MV-4-11 (cell line): ENCODE measurements at places on chromosomes 7 and 10.

DNA sequence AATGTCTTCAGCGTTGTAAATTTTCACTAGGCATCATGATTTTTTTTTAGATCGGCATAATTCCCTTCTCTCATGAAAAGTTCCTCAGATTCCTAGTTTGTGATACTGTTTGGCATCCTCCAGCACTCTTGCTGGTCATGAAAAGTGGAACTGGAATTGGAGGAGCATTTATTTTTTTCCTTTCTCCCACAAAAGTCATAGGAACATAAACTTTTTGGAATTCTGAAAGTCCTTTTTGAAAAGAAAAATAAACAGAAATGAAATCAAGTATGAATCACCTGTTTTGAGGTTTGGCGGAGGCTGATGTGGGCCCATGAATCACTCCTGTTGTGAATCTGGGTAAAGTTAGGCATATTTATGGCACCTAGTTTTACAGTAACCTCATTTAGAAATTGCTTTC lies 17.7 kb downstream of the CACNB2 start:
- DNase-seq, result no peak

GRCh38 chr7:107327986-107328569 lies 141.8 kb upstream of the GPR22 start:
- DNase-seq, result no peak

GRCh38 chr7:105009667-105010503 lies 4.1 kb upstream of the KMT2E start:
- no peak for DNase-seq

DNA sequence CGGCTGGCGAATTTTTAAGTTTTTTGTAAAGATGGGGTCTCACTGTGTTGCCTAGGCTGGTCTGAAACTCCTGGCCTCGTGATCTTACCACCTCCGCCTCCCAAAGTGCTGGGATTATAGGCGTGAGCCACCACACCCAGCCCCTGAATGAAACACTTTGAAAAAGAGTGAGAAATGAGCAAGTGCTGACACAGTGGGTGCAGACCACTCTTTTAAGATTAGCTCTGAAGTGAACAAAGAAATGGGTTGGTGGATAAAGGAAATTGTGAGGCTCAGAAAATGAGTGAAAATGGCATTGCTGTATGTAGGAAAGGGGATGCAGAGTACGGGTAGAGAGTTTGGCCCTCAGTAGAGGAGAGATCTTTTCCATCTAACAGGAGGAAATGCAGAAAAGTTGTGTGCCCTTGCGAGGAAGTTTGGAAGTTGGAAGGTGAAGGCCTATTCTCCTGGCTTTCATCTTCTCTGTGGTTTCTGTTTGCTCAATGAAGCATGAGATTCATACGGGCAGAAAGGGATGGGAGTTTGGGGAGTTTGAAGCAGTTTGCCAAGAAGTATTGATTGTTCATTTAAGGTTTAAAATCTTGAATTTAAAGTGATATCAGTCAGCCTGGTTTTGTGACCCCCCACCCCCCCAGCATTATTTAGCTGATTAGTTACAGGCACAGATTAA lies 11.0 kb downstream of the MAPK8 start:
- no peak for DNase-seq

DNA sequence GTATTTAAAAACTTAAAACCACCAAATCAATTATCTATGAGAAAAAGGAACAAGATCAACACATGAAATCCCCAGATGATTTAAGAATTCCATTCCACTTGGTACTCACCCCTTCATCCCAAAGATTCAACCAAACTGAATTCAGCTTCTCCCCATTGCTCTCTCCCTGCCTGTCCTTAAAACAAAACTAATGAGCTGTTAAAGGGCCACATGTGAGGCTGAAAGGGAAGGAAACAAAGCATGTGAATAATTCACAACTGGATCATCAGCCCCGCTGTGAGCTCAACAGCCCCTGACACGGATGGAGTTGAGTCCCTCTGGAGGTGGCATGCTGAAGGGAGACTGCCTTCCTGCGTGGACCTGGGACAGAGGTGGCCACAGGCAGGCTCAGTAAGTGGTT lies 32.9 kb downstream of the VOPP1 start:
- DNase-seq, result no peak

DNA sequence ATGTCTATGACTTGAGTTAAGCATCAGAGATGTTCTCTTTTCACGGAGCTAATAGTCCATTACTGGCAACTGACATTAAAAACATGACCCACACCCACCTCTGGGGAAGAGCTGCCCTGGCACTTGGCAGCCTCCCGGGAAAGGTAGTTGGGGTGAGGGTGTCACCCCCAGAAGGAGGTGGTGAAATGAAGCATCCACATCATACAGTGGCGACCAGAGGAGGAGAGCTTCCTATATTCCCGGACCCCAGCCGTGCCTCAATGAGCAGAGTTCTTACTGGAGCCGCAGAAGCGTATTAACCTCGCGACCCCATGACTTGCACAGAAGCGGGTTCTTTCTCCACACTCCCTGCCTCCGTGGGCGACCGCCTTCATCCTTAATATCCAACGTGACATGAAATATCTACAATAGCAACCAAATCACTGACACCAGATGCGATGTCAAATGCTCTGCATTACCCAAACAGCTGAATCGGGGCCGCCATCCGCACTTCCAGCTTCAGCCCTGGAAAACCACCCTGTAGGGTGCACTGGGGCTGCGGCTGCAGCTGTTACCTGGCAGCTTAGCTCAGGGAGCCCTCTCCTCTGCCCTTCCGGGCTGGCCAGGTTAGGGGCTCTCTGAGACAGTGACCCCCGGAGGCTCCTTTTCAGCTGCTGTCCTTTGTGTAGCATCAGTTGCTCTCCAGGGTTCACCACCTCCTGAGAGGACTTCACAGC lies 103.1 kb upstream of the PARD3 start:
- no peak for DNase-seq

GRCh38 chr10:132163278-132163765 lies 23.4 kb upstream of the DPYSL4 start:
- DNase-seq, result peak; percentile 16

GRCh38 chr10:4807761-4808507 lies 18.1 kb upstream of the AKR1E2 start:
- no peak for DNase-seq

GRCh38 chr7:44196450-44196872 lies 4.3 kb upstream of the YKT6 start:
- peak; percentile 27 for DNase-seq

DNA sequence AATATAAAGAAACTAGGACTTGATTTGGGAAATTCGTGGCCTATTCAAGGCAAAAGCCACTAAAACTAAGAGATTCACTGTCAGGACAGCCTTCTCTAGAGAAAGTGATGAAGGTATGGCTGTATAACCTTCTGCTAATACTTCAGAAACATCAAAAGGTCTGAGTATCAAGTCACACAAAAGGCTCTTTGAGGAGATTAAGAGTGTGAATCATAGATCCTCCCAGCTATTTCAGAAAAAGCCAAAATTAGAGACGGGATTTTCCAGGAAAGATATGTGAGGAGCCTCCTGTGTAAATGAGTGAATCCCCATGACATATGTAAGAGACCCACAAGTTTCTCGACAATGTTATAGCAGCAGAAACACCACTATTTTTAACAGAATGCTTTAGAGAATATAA lies 56.2 kb downstream of the UBE3C start:
- no peak for DNase-seq
